ENCODE measurements at places on chromosomes 5 and 9.

- DNase-seq = no peak
These were observed 34.5 kb upstream of the ORM1 start for GRCh38 chr9:114288193-114289091.

- no peak for DNase-seq
These were observed at the start of gene LCNL1 for GRCh38 chr9:136982232-136983051. Gene LCNL1 (plus strand): TSS chr9:136982993. CDS start chr9:136983587, 594 bp downstream.

- DNase-seq = no peak
These were observed 47.8 kb downstream of the PTTG1 start for GRCh38 chr5:160469156-160470144.

GRCh38 chr5:11420969-11421368, 483.3 kb downstream of the CTNND2 start:
- DNase-seq = no peak

GRCh38 chr5:150623152-150623877, 17.1 kb upstream of the SYNPO start:
- DNase-seq = no peak

GRCh38 chr9:129027224-129027684, 877 bp downstream of the SH3GLB2 start:
- DNase-seq = no peak

- no peak for DNase-seq
These were observed 148.0 kb downstream of the CEMIP2 start for GRCh38 chr9:71620331-71620730.

DNA sequence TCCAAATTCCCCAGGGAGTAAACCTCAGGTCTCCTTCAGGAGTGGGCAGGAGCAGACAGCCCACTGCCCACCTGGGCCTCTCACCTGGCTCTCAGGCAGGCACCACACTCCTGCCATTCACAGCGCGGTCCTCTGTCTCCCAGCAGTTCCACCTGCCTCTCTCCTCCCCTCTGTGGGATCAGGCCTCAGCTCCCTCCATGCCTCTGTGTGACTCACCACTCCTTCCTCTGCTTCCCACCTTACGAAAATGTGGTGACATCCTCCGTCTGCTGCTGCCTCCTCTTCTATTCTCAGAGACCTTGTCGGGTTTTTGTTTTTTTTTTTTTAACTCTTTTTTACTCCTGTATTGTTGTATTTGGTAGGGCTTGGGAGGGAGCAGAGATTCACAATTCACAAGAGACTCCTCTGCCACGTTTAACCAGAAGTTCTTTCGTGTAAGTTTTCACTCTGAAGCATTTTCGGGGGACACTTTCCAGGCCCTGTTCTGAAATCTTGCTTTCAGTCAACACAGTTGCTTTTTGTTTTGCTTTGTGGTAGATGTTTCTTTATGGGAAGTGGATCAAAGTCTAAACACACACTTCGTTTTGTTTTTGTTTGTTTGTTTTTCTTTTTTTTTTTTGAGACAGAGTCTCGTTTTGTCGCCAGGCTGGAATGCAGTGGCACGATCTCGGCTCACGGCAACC, 21.1 kb upstream of the CDKN2AIPNL start:
- DNase-seq = no peak

GRCh38 chr5:82160948-82161347, 117.2 kb downstream of the RPS23 start:
- DNase-seq = no peak

GRCh38 chr5:92890841-92891244, 690.2 kb downstream of the NR2F1-AS1 start:
- DNase-seq = no peak

- no peak for DNase-seq
These were observed 14.4 kb upstream of the PHF19 start for GRCh38 chr9:120891245-120891883.

GRCh38 chr9:18404434-18405029, 69.4 kb upstream of the ADAMTSL1 start:
- no peak for DNase-seq

DNA sequence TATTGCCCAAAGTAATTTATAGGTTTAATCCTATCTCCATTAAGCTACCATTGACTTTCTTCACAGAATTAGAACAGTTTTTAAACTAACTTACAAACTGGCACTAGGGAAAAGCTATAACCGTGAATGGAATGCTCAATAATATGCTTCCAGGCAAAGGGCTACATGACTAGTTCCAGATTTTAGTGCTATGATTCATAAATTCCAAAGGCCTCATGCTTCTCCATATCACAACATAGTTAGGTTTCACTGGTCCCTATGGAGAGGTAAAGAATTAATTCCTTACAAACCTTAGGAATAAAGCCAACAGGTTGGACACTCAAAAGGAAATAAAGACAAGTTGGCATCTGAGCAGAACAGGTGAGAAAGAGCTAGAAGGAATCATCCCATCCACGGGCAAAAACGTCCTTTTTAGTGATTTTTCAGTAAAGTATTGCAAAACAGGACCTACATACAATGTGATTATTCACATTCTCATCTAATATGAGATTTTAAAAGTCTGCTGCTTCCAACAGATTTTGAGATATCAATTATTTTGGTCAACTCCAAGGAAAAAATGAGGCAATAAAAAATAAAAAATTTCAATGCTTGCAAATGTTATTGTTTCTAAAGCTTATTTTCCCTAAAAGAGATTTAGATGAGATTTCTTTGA, 97.0 kb upstream of the TARS1 start:
- DNase-seq = no peak

- no peak for DNase-seq
These were observed 215.7 kb downstream of the GAS1 start for GRCh38 chr9:86731511-86732063.

- DNase-seq = no peak
These were observed 5.5 kb downstream of the PDLIM4 start for GRCh38 chr5:132262882-132263547.

- DNase-seq = no peak
These were observed 539.7 kb upstream of the DAP start for GRCh38 chr5:11300736-11301135.
